AG09309 (cell line): ENCODE measurements at places on chromosomes 12 and 14.

GRCh38 chr14:50083467-50084337, 32.7 kb downstream of the VCPKMT start:
- DNase-seq = no peak

DNA sequence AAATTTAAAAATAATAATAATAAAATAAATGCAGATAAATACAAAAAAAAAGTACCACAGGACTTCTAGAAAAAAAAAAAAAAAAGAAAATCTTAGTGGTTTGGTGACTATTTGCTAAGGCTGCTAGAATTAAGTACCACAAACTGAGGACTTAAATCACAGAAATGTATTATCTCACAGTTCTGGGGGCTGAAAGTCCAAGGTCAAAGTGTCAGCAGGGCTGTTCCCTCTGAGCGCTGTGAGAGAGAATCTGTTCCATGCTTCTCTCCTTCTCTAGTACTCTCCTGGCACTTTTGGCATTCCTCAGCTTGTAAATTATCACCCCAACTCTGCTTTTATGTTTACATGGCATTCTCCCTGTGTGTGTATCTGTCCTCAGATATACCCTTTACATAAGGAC, 101.2 kb downstream of the IPO8 start:
- no peak for DNase-seq

GRCh38 chr14:98165976-98166375, 1106.0 kb downstream of the BCL11B start:
- DNase-seq = no peak

- no peak for DNase-seq
These were observed 5.7 kb downstream of the KRT73 start for GRCh38 chr12:52612431-52613383.

DNA sequence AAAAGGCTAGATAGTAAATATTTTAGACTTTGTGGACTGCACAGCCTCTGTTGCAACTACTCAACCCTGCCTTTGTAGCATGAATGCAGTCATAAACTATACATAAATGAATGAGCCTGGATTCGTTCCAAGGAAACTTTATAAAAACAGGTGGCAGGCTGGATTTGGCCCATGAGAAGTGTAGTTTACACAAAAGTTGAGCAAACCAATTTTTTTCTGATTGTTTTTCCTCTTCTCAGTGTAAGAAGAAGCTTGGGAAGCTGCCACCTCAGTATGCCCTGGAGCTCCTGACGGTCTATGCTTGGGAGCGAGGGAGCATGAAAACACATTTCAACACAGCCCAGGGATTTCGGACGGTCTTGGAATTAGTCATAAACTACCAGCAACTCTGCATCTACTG, 9.5 kb downstream of the OAS1 start:
- DNase-seq = peak; percentile 43

DNA sequence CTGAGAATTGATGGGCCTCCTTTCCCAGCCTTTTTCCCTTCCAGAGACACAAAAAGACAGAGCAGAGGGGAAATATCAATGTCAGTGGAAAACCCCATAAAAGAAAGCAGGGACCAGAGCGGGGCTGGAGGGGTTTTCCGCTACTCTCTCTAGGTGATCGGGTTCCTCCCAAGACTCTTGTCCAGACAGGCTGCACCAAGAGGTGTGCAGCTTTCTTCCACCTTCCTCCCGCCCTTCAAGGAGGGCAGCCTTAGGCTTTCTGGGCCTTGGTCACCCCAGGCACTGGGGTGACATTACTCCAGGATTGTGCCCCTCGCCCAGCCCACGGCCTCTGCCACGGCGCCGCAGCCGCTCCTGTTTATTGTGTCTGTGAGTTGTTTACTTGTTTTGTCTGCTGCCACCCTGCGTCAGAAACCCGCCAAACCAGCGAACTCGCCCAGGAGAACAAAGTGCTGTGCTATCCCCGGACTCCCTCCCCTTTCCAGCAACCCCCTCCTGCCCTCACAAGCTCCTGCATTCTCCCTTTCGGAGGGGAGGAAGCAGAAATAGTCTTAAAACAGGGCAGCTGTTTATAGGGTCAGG, 6.7 kb upstream of the HOXC6 start:
- DNase-seq = no peak

DNA sequence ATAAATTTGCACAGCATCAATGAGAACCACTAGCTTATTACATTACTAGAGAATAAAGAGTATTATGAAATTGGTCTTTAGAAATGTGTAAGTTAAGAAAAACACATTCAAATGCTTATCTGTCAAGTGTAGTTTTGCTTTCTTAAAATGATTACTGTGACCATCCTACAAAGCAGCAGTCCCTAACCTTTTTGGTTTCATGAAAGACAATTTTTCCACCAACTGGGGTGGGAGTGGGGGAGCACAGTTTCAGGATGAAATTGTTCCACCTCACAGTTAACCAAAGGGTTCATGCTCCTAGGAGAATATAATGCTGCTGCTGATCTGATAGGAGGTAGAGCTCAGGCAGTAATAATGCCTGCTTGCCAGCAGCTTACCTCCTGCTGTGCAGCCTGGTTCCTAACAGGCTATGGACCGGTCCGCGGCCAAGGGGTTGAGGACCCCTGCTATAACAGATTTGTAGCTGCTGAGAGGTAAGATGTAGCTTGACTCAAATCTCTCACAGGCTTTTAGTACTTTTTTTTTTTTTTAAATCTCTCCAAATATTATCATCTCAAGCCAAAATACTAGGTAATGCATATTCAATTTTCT, 45.4 kb downstream of the PPP4R3A start:
- no peak for DNase-seq
